ENCODE measurements at places on chromosomes 5 and 9.

DNA sequence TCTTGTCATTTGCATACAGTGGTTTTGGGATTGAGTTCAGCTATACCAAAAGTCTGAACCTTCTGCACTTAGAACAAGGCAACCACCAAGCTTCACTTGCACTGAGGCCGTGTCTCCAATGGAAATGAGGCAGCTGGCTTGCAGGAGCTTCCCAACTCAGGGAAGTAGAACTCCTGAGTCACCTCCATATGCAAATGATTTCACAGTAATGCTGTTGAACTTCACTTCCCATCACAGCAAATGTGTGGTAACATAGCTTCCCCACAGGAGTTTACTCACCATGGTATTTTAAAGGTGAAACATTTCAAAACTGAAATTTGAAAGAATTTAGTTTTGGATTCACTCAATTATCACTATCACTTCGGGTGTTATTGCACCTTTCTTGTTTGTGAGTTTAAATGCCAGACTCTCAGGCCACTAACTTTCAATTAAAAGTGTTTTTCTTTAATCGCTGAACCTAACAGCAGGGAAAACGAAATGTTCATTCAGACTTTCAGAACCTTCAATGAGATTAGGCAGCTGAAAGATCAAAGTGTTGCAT lies 9.0 kb downstream of the CD274 start:
- DNase-seq: peak; percentile 54

GRCh38 chr5:134777366-134777765 lies 18.8 kb downstream of the DDX46 start:
- no peak for DNase-seq

DNA sequence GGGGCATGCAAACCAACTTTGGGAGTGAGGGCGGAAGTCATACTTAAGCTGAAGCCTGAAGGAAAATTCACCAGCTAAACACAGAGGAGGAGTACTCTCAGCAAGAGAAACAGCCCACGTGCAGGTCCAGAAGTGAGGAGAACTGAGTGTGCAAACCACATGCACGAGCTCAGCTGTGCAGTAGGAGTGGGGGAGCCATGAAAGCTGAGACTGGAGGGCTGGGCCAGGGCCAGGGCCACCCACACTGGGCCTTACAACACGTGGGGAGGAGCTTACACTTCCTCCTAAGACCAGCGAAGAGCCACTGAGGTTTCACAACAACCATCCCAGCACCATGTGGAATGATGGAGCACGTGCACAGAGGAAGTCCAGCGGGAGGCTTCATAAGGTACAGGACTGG lies 9.3 kb upstream of the WWC1 start:
- no peak for DNase-seq

GRCh38 chr9:121852651-121853616 lies 201.5 kb downstream of the DAB2IP start:
- DNase-seq: no peak

- DNase-seq: no peak
Observed at GRCh38 chr5:162487528-162488525, 420.3 kb downstream of the GABRG2 start.

- DNase-seq: no peak
Observed at GRCh38 chr5:153881687-153882086, 157.0 kb downstream of the FAM114A2 start.

- DNase-seq: no peak
Observed at GRCh38 chr5:5592541-5592940, 170.1 kb downstream of the ICE1 start.

- DNase-seq: no peak
Observed at GRCh38 chr5:9376363-9377117, 169.3 kb downstream of the SEMA5A start.

GRCh38 chr9:14356351-14357265 lies 42.7 kb upstream of the NFIB start:
- no peak for DNase-seq

DNA sequence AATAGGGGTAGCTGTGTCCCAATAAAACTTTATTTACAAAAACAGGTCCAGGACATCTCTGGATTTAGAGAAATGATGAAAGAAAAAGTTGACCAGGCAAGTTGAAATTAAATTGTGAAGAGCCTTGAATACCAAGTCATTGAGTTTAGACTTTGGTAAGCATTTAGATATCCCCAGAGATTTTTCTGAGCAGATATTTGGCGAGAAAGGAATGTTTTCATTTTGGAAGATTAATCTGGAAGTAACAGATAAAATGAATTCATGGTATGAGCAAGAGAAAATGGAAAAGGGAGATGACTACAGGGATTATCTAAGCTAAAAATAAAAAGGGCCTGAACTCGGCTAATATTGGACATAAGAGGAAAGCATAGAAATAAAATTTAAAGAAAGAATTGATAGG lies 157.6 kb downstream of the ACTL7B start:
- DNase-seq: no peak

DNA sequence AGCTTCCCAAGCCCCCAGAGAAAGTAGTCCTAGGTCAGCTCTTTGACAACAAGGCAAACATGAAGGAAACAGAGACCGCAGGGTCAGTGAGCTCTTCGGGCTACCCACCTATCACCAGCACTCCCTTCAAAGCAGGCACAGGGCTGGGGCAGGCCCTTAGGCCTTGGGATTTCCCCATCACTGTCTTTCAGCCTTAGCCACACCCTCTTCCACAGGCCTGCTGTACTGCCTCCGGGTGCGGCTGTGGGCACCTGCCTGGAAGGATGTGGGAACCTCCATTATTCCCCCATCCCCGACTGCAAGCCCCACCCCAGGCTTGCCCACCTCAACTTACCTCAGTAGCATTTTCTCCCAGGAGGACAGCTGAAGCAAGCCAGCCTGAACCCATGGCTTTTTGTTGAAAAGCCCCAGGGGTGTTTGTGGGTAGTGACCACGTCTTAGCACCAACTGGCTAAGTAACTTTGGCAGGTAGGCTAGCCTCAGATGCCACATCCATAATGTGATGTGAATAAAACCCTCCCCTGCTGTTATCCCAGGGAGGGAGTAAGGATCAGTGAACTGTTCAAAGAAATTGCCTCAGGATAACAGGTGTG lies 100.2 kb downstream of the PIK3R1 start:
- DNase-seq: no peak

- no peak for DNase-seq
Observed at GRCh38 chr9:113614843-113615648, 151.5 kb downstream of the RGS3 start.

GRCh38 chr9:124765439-124765835 lies 5.7 kb downstream of the NR6A1 start:
- no peak for DNase-seq

GRCh38 chr5:139708877-139709581 lies 60.9 kb downstream of the CXXC5 start:
- peak; percentile 26 for DNase-seq

DNA sequence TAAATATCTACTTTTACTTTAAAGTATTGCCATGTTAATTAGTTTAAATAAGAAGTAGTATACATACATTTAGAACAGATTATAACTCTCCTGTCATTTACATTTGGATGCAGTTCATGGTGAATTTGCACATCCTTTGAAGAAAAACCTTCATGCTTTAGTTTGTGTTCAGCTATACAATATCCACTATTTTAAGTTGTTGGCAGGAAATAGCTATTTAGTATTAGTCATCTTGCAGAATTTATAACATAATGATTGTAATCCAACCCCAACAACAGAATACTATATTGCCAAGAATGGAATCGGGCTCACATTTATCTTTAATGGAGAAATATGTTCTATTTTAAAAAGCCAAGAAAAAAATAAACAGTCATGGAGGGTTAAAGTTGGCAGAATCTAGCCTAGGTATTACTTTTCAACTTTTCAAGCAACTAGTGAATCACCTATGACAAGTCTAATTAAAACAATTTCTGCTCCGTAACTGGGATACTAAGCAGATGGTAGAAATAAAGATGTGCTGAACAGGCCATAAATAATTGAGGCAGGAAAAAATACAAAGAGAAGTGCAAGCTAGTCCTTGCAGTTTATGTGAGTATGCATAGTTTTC lies 1170.6 kb upstream of the NUDT12 start:
- no peak for DNase-seq

DNA sequence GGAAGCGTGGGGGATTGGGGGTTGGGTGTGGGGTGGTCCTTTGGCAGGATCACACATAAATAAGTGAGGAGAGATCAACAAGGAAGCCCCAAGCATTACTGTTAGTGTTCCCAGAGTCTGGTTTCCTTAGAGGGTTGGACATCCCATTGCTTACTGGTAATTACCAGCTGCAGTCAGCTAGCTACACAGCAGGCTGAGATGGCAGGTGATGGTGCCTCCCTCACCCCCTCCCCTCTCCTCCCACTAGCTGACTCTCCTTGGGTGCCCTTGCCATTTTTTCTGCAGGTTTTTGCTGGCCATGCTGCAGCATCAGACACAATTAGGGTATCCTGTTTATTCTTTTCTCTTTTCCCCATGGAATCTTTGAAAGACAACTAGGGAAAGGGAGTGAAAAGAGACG lies 107.5 kb upstream of the TLR4 start:
- no peak for DNase-seq

DNA sequence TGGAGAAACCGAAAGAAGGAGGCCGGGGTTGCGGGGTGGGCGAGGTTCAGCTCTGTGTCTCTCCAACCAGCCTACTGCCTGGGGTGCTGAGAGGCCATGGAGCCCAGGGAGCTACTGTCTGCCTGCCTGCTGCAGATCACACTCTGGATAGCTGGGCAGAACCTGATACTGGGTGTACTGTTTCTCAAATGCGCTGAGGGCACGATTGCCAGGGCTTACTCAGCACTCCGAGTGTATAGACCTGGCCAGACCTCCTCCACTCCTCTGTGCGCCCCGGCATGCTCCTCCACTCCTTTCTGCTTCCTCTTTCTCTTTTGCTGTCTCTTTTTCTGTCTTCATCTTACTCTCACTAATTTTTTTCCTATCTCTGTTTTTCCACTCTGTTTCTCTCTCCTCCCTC lies 215.1 kb downstream of the PAPPA start:
- DNase-seq: no peak

DNA sequence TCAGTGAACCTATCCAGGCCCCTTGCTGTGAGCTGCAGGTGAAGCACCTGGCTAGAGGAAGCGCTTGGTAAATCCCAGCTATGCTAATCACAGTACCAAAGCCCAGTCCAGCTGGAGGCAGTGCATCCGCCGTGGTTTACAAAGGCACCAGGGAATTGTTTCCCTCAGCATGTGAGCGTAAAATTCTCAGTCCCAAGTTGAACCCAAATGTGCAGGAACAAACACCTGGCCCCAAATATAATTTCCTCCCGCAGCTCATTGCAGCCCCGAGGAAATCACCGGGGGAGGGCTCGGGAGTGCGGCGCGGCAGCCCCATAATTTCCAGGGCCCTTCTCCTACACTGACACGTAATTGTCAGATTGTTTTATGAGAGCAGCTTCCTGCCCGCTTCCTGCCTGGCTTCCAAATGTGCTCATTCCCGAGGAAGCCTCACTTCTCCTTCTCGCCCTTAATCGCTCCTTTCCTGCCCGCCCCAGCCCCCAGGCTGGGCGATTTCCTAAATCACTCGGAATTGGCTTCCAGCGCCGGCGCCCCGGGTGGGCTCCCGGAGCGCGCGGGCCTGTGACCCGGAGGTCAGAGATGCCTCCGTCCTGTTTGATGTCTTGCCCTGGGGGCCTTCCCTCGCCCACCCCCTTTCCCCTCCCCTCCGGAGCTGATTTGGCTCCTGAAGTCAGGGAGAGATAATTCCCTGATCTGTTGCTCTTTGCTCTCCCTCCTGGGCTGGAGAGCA lies 134.4 kb downstream of the FGF1 start:
- no peak for DNase-seq

- DNase-seq: no peak
Observed at GRCh38 chr5:1564824-1565736, 41.3 kb upstream of the LPCAT1 start.

- DNase-seq: no peak
Observed at GRCh38 chr5:163586531-163586956, 81.1 kb downstream of the MAT2B start.

- no peak for DNase-seq
Observed at GRCh38 chr9:110142253-110142652, 65.7 kb downstream of the C9orf152 start.

DNA sequence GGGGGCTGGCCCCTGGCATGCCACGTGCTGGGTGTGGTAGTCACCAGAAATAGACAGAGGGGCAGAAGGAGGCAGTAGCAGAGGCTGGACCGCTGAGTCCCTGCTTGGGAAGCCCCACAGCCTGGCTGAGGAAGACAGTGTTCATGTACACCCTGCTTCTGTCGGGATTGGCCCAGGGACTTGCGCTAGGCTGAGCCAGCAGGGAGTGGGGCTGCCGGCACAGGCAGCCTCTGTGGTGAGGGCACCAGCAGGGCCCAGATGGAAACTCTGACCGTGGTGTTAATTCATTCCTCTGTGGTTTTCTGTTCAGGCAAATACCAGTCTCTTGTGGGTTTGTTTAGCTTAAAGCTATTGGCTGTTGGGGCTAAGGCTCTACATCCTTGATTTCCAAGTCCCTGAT lies 108.6 kb upstream of the RAD23B start:
- DNase-seq: no peak

- DNase-seq: no peak
Observed at GRCh38 chr5:107513337-107514085, 157.2 kb downstream of the EFNA5 start.

- DNase-seq: no peak
Observed at GRCh38 chr5:157719245-157719644, 12.0 kb upstream of the THG1L start.

DNA sequence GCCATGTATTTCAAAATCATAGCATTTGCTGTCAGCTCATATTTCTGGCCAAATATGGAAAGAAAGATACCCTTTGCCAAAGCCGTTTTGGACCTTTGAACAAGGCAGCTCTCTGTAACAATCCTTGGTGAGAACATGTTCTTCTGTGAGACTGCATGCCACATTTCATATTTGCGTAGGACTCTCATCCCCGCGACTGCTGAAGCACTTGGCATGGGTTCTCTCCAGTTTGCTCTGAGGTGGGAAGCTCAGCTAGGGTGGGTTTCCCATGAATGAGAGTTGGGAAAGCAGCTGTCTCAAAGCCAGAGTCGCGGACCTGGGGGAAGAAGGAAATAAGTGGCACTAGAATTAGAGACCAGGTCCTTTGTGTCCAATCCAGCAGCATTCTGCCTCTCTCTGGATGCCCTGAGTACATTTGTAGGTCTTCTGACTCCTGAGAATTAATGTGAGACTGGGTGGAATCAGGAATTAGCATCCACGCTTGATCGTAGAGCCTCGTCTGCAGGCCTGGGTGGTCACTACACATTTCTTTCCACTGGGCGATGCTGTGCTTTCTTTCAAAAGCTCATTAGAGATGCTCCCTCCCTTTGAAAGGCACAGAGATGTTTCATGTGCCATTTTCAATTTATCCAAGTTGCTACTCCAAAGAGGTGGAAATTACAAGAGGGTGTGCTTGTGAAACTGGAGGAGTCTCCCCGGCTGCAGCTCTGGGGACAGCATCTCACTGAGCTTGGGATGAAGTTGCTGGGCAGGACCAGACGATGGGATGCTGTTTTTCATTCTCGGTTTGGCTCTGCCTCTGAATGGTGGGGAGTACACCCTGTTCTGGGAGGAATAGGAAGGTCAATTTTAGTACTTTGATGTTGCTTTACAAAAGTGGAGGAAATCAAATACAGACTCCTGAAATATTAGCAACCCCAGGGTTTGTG lies 197.2 kb downstream of the GADD45G start:
- no peak for DNase-seq

GRCh38 chr9:38423973-38424843 lies at the start of gene IGFBPL1:
IGFBPL1 (minus strand) TSS chr9:38424454; CDS start chr9:38424424, 30 bp downstream.
- DNase-seq: no peak

Data from AML-193 (cell line).